Esophagus mucosa (tissue), 1 donor: ENCODE measurements at places on chromosomes 12 and 14. TPM values are rescaled to one million over a fixed set of nuclear protein-coding genes. Genes with fewer than 3 reads are reported as not detected.

ADAM21 gene
- not detected for total RNA-seq

PLEKHH1 gene
- total RNA-seq: 4.5 TPM

KRT73 gene
- not detected for total RNA-seq

ENDOU gene
- total RNA-seq: 66.9 TPM
